Foreskin fibroblast (primary cell): ENCODE measurements at places on chromosomes 16 and 17.

- no peak for DNase-seq
Observed at GRCh38 chr17:56599566-56599965, 6.1 kb downstream of the NOG start.

DNA sequence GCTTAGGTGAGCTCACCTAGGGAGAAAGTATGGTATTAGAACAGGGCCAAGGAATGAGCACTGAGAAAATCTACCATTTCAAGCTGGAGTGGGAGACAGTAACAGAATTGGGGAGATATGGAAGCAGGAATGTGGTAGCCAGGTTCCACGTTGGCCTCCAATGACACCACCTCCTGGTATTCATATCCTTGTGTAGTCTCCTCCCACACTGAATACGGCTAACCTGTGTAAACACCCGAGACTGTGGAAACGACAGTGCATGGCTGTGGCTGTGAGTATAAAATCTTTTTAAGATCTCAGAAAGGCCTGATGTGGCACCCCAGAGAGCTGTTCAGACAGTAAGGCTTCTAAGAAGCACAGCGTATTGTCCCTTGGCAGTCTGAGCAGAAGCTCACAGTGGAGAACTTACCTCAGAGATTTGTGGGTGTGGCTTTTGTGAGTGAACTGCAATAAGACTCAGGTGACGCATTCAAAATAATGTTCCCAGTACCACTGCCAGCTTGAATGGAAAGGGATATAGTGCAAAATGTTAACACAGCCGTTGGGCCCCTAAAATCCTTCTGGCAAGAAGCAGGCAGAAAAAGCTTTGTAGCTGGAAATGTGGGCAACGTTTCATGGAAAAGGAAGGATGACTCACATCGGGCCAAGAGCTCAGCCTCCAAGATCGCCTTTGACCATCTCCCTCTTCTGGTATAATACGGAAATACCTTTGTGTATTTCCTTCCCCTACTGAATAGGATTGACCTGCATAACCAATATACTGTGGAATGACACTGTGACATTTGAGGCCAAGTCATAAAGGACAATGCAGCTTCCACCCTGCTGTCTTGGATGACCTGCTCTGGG lies 14.4 kb downstream of the SDR42E1 start:
- DNase-seq: peak; percentile 84

- DNase-seq: no peak
Observed at GRCh38 chr17:81120149-81120484, 45.2 kb upstream of the PVALEF start.

DNA sequence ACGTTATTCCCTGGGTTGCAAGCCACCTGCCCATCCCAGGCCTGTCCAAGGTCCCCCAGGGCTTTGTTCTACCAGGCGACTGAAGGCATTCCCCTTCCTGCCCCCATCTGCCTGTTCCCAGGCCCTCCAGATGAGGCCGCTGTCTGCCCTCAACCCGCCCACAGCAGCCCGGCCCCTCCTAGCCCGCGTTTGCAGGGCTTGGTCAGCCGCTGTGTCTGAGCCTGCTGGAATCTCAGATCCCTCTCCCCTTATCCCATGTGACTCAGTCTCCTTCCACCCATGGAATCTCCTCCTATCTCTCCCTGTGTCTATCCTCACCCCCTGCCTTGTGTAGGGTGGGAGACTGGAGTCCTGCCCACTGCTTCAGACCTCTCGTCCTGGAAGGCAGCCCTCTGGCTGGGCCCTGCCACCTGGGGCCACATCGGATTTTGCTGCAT lies 186.0 kb upstream of the TNRC6C start:
- no peak for DNase-seq

DNA sequence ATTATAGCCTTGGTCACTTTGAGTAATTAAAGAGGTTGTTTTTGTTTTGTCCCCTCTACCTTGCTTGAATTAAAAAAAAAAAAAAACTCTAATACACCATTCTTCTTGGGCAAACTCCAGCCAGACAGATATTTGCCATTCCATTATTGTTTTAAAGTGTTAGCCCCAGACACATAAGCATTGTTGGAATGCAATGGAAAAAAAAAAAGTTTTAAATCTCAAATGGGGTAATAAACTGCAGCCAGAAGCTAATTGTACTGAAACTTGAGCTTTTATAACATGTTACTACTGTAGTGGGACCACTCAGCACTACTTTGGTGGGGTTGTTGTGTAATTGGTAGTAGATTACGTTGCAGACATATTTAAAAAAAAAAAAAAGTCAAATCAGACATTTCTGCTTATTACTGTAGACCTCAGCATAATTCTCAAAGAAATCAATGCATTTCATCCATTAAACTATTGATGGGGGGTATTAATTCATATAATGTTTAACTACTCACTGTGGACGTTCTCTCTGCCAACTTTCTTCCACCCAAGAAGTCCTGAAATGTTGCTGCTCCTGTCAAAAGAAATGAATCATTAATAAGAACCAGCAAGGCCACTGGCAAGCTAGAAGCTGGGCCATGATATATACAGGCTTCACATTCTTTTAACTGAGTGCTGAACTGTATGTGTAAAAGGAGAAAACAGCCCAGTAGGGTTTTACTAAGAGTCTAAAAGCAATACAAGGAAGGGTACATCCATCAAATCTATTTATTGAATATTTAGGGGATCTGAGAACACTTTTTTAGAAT lies 626.6 kb upstream of the SOX9 start:
- no peak for DNase-seq

DNA sequence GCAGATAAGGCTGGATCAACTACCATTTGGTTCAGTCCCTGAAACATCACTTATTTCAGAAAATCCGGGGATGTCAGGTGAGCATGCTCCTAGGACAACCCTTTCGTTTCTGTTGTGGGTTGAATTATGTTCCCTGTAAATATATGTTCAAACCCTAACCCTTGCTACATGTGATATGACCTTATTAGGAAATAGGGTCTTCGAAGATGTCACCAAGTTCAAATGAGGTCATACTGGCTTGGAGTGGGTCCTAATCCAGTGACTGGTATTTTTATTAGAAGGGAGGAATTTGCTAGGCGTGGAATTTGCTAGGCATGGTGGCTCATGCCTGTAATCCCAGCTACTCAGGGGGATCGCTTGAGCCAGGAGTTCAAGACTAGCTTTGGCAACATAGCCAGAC lies 21.3 kb downstream of the SNX20 start:
- DNase-seq: no peak

- DNase-seq: no peak
Observed at GRCh38 chr17:73851091-73851490, 206.8 kb upstream of the SDK2 start.

DNA sequence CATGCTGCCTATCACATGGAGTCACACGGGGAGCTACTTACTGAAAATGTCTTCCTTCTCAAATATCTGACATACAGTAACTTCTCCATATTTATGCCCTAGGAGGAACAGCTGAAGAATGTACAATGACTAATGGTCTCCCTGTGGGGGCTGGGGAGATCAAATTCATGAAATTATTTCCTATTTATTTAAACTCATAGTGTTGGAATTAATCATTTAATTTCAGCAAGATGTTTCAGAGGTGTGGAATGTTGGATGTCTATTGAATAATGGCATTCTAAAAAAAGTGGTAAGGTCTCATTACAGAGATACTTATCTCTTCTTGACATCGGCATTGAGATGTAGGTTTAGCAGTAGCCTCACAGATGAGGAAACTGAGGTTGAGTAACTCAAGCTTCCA lies 214.3 kb upstream of the CDH11 start:
- DNase-seq: peak; percentile 83

DNA sequence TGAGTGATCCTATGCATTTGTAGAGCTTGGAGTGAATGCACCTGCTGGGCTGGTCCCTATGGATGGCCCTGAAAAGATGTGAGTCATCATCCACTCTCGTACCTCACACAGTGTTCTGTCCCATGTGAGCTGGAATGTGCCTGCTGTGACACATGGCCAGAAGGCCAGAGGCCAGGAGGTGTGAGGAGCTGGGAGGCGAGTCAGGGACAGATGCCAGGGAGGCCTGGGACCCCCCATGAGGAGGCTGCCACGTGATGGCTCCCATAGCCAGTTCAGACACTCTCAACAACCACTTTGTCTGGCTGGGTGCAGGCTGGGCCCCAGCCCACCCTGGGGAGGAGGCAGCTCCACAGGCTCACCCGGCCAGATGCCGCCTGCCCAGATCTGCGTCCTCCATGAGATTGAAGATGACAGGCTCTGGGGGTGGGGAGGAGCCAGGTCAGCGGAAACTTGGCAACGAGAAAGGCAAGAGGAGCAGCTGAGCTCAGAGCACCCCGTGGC lies 168.8 kb downstream of the C16orf78 start:
- DNase-seq: no peak

DNA sequence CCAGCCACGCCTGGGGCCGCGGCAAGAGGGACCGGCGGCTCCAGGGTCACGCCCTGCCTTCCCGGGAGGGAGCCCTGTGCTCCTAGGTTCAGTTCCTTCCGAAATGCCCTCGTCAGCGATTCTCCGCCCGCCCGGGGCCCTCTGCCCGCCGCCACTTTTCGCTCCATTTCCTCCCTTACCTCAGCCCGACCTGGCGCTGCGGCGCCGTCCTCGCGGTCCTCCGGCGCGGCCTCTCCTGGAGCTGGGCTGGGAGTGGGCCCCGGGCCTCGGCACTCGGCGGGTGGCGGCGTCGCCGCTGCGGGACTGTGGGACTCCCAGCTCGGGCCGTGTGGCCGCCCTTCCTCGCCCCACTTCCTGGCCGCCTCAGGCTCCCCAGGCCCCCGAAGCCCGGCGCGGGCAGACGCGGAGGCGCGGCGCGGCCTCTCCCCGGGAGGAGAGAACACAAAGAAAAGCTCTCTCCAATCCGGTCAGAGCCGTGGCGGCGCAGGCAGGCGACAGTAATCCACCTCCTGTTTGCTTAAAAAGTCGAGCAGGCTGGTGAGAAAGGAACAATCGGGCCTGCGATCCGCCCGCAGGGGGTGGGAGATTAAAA lies 1.6 kb downstream of the BAHCC1 start:
- no peak for DNase-seq

- peak; percentile 52 for DNase-seq
Observed at GRCh38 chr17:27453471-27453870, 2.8 kb upstream of the KSR1 start.

GRCh38 chr17:75475144-75475835 lies 18.9 kb downstream of the TMEM94 start:
- peak; percentile 21 for DNase-seq

DNA sequence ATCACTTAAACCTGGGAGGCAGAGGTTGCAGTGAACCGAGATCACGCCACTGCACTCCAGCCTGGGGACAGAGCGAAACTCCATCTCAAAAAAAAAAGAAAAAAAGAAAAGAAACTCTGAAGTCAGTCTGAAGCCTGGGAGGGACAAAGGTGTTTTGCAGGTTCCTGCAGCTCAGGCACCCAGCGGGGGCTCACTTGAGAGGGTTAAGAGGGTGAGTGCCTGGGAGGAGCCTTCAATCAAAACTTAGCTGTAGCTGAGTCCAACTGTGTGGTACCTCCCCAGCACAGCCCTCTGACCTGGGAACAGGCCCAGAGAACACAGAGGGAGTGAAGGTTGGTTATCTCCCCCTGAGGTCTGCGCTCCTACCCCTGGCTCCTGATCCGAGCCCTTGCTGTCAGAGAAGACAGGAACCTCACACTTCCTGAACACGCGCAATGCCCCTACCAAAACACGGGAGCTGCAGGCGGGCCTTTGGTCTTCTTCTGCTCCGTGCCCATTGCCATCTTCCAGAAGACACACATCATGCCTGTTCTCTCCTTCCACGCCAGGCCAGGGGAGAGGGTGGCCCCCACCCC lies 20.4 kb upstream of the ZC3H18 start:
- DNase-seq: no peak
